ENCODE measurements at places on chromosomes 7 and 10. TPM values are rescaled to one million over a fixed set of nuclear protein-coding genes. Genes with fewer than 3 reads are reported as not detected.

FFAR4 gene
- 0.18 TPM for total RNA-seq

CHST3 gene
- total RNA-seq: 22.0 TPM

CLRN3 gene
- 0.27 TPM for total RNA-seq

GRID2IP gene
- 3.5 TPM for total RNA-seq

KAZALD1 gene
- 1.3 TPM for total RNA-seq

RGR gene
- 0.91 TPM for total RNA-seq

GPNMB gene
- 5.2 TPM for total RNA-seq

TAS2R38 gene
- total RNA-seq: not detected

FBXL13 gene
- total RNA-seq: 9.2 TPM

PFKFB3 gene
- total RNA-seq: 27.0 TPM

SLC13A1 gene
- not detected for total RNA-seq

AMPH gene
- 42.5 TPM for total RNA-seq

IFIT1B gene
- total RNA-seq: 0.82 TPM

MALSU1 gene
- 35.2 TPM for total RNA-seq

KLF14 gene
- not detected for total RNA-seq

GNAI1 gene
- total RNA-seq: 77.9 TPM

EGR2 gene
- total RNA-seq: 0.18 TPM

UCN3 gene
- total RNA-seq: 0.27 TPM

ZNF777 gene
- 4.9 TPM for total RNA-seq

EZH2 gene
- total RNA-seq: 42.7 TPM

AKR1E2 gene
- total RNA-seq: 26.3 TPM

NXPH1 gene
- 22.4 TPM for total RNA-seq

MORN4 gene
- 19.6 TPM for total RNA-seq

APBB1IP gene
- total RNA-seq: 1.6 TPM

C10orf67 gene
- 0.54 TPM for total RNA-seq

FGL2 gene
- 19.1 TPM for total RNA-seq

CDC14C gene
- not detected for total RNA-seq

AGR3 gene
- total RNA-seq: not detected

HMX3 gene
- total RNA-seq: not detected

ZWINT gene
- total RNA-seq: 16.9 TPM

ACBD7 gene
- 16.7 TPM for total RNA-seq

SPDYE6 gene
- not detected for total RNA-seq

FAM25A gene
- not detected for total RNA-seq

SPAM1 gene
- total RNA-seq: not detected
